Nasal cavity respiratory epithelium epithelial cell of viscerocranial mucosa (primary cell): ENCODE measurements at places on chromosomes 7 and 10. TPM values are rescaled to one million over a fixed set of nuclear protein-coding genes. Genes with fewer than 3 reads are reported as not detected.

Gene CYP3A4
- 0.07 TPM in 1 of 2 replicates, not detected in the other for total RNA-seq

Gene CAMK2B
- total RNA-seq: not detected in 2 replicates

Gene PDZD7
- total RNA-seq: 0.34 and 1.4 TPM in 2 replicates

Gene CFAP46
- total RNA-seq: under 0.01 and 0.28 TPM in 2 replicates
